ENCODE measurements at places on chromosomes 1 and 21. TPM values are rescaled to one million over a fixed set of nuclear protein-coding genes. Genes with fewer than 3 reads are reported as not detected.

Gene PPCS
- 42.7 TPM for total RNA-seq

Gene DDI2
- total RNA-seq, result 9.3 TPM

Gene HORMAD1
- 9.7 TPM for total RNA-seq

Gene RHD
- total RNA-seq, result not detected

Gene OXCT2
- total RNA-seq, result 0.49 TPM

Gene CFAP107
- total RNA-seq, result not detected

Gene LAPTM5
- total RNA-seq, result 0.33 TPM

Gene NFIA
- total RNA-seq, result 4.3 TPM

Gene AMPD2
- total RNA-seq, result 23.9 TPM

Gene EXO5
- total RNA-seq, result 3.6 TPM

Gene DIRAS3
- total RNA-seq, result 1.0 TPM

Gene CD5L
- total RNA-seq, result not detected

Gene OR6N1
- total RNA-seq, result not detected

Gene NHLH1
- 0.38 TPM for total RNA-seq

Gene NMNAT2
- 0.47 TPM for total RNA-seq

Gene DAB1
- not detected for total RNA-seq

Gene SMPDL3B
- total RNA-seq, result 1.5 TPM

Gene CELSR2
- total RNA-seq, result 5.1 TPM

Gene CFHR2
- total RNA-seq, result not detected

Gene SPRR4
- total RNA-seq, result not detected

Gene PGBD5
- total RNA-seq, result 0.42 TPM

Gene EFNA1
- total RNA-seq, result 28.5 TPM

Gene KDM5B
- total RNA-seq, result 17.3 TPM

Gene MSH4
- not detected for total RNA-seq

Gene CNTN2
- not detected for total RNA-seq

Gene PLD5
- total RNA-seq, result 1.7 TPM

Gene LCE6A
- total RNA-seq, result not detected

Gene AUNIP
- 6.7 TPM for total RNA-seq

Gene CLCN6
- 4.8 TPM for total RNA-seq

Gene TCEA3
- total RNA-seq, result 0.55 TPM

Gene LCE1E
- not detected for total RNA-seq

Gene AP4B1
- total RNA-seq, result 8.8 TPM

Gene ENTREP3
- 26.5 TPM for total RNA-seq

Gene THEMIS2
- 1.3 TPM for total RNA-seq

Gene KLHDC8A
- total RNA-seq, result 1.1 TPM

Gene WDR64
- not detected for total RNA-seq

Gene C1orf185
- total RNA-seq, result not detected

Gene OR2T29
- not detected for total RNA-seq
